ENCODE measurements at places on chromosomes 6 and 20.

DNA sequence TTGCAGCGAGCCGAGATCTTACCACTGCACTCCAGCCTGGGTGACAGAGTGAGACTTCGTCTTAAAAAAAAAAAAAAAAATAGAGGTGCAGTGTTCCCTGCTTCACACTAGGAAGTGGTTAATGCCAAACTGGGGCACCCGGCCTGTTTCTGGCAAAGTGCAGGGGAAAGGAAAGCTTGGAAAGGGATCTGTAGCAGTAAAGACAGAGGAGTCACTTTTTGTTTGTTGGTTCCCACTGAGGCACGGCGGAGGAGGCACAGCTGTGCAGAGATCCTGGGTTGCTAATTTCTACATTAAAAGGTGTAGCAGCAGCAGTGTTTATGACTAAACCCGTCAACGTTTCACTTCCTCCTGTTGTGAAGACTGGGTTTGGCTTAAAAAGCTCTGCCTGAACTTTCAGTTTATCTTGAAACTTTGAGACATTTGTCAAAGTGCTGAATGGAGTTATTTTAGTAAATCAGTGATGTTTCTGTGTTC lies 125.6 kb downstream of the CARMIL1 start:
- peak; percentile 13 for DNase-seq

DNA sequence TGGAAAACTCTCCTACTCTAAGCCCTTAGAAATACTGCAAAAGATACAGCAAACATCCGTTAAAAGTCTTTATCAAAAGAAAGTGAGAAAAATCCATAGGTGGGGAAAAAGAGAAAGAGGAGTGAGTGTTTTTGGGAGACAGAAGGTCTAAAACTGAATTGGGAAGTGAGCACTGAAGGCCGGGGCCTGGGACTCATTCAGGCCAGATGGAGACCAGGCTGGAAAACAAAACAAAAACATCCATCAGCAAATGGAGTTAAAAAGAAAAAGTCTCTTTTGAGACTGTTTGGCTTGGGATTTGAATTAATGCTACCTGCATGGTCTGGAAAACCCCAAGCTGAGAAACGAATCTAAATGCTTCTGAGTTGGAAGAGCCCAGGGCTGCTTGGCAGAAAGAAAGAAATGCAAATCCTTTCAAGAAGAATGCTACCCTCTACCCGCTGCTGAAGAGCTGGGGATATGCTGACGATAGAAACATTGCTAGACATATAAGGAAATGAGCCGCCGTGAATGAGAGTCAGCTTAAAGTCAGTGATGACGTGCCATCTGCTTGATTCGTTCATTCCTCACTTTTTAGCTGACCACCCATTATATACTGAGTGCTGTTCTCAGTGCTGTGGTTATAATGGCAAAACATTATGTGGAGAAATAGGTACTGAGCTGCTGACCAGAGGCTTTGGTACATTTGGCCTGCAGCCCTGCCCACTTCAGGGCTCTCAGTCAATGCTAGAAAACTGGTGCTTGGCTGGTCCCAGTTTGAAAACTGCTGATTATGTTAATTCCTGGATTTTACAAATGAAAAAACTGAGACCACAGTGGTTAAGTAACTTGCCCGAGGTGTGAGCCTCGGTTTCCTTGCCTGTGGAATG lies 28.0 kb upstream of the TULP4 start:
- peak; percentile 30 for DNase-seq

GRCh38 chr6:127436578-127437110 lies 22.5 kb downstream of the KIAA0408 start:
- DNase-seq, result no peak

GRCh38 chr20:325045-325888 lies at the start of gene SOX12:
SOX12 (plus strand) TSS chr20:325552; CDS start chr20:325925, 373 bp downstream.
- peak; percentile 94 for DNase-seq

- DNase-seq, result no peak
Measured at GRCh38 chr20:33507461-33507860, 17.6 kb downstream of the CBFA2T2 start.

DNA sequence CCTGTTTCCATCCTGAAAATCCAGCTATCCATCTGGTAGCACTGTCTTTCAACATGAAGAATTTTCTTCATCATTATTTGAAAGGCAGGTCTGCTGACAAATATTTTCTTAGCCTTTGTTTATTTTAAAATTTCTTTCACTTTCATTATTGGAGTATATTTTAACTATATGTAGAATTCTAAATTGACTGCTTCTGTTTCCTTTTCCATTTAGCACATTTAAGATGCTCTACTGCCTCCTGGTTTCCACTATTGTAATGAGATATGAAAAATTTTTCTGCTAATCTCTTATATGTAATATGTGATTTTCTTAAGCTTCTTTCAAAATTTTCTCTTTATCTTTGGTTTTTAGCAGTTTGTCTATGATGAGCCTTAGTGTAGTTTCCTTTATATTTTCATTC lies 97.3 kb downstream of the TBC1D32 start:
- DNase-seq, result no peak

DNA sequence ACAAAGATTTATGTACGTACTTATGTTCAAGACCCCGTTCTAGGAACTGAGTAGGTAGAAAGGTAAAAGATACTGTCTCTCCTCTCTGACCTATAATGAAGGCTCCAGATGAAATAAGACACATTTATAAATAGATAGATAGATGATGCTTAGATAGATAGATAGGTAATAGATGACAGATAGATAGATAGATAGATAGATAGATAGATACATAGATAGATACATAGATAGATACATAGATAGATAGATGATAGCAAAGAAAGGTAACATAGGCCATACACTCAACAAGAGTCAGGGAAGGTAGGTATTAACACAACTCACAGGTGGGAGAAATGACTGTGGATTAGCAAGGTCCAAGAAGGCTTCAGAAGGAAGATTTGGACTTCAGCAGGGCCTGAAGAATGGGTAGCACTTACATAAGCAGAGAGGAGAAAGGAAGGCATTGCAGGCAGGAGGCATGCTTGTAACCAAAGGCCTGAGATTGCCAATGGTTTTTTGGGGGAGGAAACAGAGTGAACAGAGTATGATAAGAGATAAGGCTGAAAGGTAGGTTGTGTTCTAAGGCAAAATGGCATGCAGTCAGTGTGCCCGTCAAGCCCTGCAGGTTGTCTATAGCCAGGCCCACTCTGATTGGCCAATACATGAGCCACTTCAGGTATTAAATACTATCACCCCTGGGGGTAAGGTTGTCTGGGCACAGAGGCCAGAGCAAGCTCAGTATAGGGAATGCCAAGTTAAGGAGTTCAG lies 7.7 kb upstream of the MYB start:
- no peak for DNase-seq

- DNase-seq, result no peak
Measured at GRCh38 chr6:52152070-52152423, 34.1 kb upstream of the IL17A start.

DNA sequence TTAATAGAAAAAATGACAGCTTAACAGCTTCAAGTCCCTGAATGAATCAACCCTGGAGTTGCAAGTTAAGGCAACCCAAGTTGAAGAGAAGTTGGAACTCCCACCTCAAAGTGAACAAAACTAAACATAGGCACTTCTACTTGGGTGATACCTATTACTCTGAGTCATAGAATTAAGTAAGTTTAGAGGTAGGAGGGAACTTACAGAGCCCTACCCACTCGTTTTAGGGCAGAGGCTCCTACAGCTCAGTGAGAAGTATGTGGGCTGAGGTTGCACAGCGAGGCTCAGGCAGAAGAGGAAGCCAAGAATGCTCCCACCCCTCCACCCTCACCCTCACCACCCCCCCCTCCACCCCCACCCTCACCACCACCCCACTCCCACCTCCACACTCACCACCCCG lies 42.2 kb downstream of the NFATC2 start:
- DNase-seq, result peak; percentile 65

DNA sequence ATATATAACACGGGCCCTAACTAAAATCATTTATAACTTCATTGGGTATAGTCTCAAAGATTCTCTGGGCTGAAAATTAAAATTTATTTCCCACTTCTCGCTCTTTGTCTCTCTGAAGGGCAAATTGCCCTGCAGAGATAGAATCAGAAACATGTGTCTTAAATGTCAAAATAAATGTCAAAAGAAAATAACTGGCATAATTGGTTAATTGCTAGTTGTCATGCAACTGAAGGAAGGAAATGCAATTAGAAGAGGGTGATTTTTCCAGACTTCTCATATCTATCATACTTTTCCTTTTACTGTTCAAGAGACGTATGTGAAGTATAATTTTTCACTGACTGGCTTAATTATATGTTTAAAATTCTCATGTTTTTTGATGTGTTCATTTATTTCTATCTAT lies 80.3 kb upstream of the HMGCLL1 start:
- DNase-seq, result no peak

GRCh38 chr6:74137911-74138310 lies 441.9 kb downstream of the CD109 start:
- no peak for DNase-seq

DNA sequence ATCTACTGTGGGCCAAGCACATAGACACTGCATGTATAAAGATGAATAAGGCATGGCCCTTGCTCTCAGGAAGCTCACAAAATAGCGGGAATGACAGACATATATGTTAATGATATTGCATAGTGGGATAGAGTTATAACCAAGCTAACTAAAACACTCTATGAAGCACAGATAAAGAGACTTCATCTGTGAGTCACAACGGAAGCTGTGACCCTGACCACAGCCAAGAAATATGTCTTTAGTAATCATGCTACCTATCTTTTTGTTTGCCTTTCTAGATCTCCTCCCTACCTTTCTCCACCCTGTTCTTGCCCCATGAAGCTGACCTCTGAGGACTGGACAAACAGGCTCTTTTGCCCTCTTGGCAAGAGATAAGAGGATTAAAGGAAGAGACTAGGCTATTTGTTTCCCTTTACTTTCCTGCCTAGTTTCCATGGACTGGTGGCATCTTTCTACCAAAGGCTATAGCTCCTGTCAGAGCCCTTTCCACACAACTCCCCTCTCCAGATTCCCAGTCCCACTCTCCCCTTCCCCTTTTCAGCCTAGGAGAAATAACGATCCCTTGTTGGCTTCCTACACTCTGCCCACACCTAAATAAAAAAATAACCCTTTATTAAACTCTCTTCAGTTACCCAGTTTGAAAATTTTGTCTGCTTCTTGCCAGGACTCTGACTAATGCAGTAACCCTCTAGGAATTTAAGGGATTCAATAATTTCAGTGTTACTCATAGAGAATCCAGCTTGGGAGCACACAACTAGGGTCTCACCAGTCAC lies 504.9 kb upstream of the MARCKS start:
- no peak for DNase-seq

- no peak for DNase-seq
Measured at GRCh38 chr20:50540620-50541605, 30.7 kb downstream of the PTPN1 start.

DNA sequence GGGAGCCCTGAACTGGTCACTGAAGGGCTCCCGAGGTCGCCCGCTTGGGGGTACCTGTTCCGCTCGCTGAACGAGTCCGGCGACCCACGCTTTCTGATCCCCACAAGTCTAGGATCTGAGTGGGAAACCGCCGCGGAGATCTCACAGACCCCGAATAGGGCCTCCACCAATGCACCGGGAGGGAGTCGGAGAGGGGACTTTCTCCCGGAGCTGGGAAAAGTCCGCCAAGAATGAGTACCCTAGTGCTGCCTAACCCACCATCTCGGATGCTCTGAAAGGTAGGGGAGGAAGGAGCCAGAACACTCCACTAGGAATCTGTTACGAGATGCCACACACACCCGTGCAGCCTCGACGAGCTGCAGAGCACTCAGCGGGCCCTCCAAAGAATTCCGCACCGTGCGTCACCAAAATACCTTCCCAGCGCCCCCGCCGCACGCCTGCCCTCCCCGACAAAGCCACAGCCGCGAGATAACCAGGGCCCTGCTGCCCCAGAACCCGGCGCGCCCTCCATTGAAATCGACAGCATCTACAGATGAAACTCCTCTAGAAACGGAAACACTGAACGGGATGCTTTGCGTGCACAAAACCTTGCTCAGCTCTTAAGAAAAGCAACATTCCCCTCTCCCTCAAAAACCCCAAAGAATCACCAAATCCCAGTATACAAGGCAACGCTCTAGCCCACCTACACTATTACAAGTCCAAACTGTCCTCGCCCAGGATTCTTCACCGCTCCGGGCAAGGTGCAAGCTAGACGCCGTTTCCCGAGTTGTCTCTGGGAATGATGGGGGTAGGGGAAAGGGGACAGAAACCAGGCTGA lies 686 bp downstream of the COL12A1 start:
- no peak for DNase-seq

DNA sequence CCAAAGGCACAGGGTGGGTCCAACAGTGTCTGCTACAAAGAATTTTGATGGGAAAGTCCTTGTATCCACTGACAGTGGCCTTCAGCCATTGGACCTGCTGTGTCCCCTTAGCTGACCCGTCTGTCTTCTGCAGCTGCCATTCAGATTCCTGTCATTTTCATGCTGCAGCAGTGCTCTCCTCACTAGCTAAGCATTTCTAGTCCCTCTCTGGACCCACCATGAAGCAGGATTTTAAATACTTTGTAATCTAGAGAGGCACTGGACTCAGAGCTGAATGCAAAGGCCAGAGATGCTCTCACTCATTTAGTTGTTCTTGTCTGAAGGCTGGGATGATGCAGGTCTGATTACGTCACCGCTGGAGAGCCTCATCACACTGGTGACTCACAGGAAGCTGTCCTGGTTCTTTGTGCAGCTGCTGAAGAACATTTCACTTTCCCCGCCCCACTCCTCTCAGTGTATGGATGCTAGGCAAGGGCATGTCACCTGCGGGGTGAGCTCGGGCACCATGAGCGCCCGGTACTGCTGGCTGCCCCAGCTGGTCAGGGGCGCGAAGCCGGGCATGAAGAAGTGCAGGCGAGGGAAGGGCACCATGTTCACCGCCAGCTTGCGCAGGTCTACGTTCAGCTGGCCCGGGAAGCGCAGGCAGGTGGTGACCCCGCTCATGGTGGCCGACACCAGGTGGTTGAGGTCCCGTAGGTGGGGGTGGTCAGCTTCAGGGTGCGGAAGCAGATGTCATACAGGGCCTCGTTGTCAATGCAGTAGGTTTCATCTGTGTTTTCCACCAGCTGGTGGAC lies 19.4 kb upstream of the TUBB2A start:
- DNase-seq, result peak; percentile 35

DNA sequence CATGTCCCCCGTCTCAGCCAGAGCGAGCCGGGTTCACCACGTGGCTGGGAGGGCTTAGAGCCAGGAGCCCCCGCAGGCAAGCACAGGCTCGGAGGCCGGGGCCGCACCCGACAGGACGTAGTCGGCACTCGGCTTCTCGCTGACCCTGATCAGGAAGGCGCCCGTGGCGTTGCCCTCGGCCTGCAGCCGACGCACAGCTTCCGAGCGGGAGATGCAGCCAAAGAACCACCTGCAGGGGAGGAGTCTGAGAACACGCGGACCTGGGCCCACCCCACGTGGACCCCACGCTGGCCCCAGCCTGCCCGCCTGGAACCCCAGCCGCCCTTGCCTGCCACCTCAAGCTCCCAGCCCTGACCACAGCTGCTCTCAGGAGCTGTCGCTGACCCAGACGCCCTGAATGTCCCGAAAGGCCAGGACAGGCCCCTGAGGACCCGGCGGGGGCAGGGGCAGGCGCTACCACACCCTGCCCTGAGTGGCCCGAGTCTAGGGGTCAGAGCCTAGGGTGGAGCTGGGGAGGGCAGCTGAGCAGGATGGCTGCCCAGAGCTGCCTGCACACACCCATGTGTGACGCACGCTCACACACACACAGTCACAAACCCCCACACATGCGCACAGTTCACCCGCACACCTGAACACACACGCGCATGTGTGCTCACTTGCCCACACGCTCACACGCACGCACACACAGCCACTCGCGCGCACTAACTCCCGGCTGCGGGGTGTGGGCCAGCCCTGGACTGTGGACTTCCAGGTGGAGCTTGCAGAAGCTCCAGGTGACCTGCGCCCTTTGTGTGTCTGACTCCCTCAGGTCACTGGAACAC lies 2.1 kb downstream of the PTK6 start:
- peak; percentile 0 for DNase-seq

Data from CD4-positive, alpha-beta T cell treated with Interferon gamma for 1 hour (primary cell).